A549 treated with CpdA at 1 μM for 4 hours (cell line): ENCODE measurements at places on chromosomes 4 and X. TPM values are rescaled to one million over a fixed set of nuclear protein-coding genes. Genes with fewer than 3 reads are reported as not detected.

Gene FOXO4
- 1.3 to 1.8 TPM (median 1.7 TPM) in 5 replicates for total RNA-seq

Gene S100G
- total RNA-seq: not detected in 5 replicates

Gene MAGEC2
- not detected in 5 replicates for total RNA-seq

Gene NAP1L3
- 0.21 to 0.43 TPM (median 0.26 TPM) in 5 replicates for total RNA-seq

Gene FHDC1
- total RNA-seq: 0.25 to 0.37 TPM (median 0.33 TPM) in 5 replicates
